Stimulated activated CD4-positive, alpha-beta T cell treated with anti-CD3 and anti-CD28 coated beads, Interleukin-1b, Interleukin-23, amount 100 ng/mL, for 1 hour (primary cell): ENCODE measurements at places on chromosomes 3 and 15.

GRCh38 chr3:133301731-133302130 lies 98.1 kb upstream of the BFSP2 start:
- no peak for DNase-seq

DNA sequence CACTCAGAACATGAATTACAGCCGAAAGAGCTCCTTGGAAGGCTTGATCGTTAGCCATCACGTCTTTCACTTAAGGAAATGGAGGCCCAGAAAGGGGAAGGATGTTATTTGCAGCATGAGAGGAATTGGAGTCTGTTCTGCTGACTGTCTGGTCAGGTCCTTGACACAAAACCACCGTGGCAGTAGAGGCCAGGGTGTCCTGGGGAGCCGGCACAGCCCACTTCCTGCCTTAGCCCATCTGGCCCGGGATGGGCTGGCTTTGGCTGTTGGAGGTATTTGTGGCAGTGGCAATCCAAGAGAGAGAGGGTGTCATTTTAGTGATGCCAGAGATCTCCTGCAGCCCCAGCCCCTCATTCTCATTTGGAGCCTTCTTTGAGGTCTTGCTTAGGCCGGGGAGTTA lies 37.4 kb downstream of the ST6GAL1 start:
- no peak for DNase-seq

DNA sequence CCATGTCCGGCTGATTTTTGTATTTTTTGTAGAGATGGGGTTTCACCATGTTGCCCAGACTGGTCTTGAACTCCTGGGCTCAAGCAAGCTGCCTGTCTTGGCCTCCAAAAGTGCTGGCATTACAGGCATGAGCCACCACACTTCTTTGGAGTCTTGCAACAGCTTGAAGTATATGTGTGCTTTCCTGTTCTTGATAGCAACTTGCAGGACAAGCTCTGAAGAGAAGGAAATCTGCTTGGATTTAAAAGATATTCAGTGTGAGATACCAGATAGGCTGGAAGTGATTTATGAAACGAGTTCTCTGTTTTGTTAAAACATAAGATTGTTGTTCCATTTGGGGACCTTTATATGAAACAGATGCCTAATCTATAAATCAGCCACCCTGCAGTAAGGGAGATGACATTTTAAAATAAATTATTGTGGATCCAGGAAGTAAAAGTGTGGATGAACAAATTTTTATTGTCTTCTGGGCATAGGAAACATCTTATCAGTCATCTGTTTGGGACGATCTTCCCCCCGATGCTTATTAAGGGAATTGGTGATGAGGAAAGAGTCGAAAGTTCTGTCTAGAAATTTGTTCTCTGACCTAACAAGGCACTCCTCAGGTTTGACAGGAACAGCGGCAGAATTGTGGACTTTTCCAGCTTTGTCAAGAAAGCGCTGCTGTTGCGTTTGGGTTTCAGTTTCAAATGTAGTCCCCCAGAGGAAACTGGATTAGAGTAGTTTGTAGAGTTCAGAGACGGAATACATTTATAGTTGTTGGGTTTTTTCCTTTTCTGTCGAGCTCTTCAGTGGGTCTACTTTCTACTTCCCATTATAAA lies 53.7 kb upstream of the MAGI1 start:
- DNase-seq: no peak

GRCh38 chr15:78077053-78077870 lies at the start of gene TBC1D2B:
TBC1D2B (minus strand) TSS chr15:78077711; CDS start chr15:78077652, 59 bp downstream.
- no peak for DNase-seq

DNA sequence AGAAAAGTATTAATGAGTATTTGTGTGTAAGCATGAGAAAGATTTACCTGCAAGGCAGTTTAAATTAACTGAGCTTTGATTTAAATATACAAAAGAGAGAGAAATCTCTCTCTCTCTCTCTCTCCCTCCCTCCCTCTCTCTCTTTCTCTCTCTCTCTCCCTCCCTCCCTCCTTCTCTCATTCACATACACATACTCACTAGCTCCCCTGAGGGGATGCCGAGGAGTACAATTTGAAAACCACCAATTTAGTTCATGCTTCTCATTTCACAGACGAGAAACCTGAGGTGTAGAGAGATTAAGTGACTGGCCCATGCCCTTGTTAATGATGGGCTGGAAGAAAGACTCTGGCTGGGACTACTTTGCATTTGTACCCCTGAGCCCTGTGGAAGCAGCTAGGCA lies 59.4 kb downstream of the MECOM start:
- DNase-seq: no peak

DNA sequence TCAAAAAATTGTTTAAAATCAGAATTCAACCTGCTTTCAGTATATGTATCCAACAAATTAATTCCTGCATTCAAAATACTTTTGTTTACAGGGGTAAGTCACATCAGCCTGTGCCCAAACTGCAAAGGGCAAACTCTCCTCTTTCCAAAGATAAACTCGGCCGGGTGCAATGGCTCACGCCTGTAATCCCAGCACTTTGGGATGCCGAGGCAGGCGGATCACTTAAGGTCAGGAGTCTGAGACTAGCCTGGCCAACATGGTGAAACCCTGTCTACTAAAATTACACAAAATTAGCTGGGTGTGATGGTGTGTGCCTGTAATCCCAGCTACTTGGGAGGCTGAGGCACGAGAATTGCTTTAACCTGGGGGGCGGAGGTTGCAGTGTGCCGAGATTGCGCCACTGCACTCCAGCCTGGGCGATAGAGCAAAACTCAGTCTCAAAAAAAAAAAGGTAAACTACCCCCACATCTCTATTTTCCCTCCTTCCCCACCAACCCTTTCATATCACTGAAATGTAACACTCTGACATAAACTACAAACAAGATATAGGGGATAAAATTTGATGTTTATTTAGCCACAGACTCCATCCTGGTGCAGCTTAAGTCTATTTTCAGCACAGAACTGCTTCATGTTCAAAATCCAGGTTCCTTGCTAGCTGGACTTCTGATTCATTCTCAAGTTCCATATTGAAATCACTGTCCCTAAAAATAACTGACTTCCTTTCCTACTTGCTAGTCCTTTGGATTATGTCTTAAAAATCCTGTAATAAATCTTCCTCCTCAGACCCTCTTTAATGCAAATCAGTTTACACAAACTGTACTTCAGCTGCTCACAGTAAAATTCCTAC lies 15.4 kb downstream of the UBP1 start:
- no peak for DNase-seq

GRCh38 chr15:76976572-76977270 lies 18.2 kb upstream of the PSTPIP1 start:
- no peak for DNase-seq

GRCh38 chr3:108959017-108959416 lies 5.3 kb upstream of the GUCA1C start:
- no peak for DNase-seq

GRCh38 chr3:143155756-143156155 lies 36.2 kb downstream of the CHST2 start:
- DNase-seq: no peak

- no peak for DNase-seq
These were observed 101.0 kb downstream of the CBLB start for GRCh38 chr3:105767776-105768175.

DNA sequence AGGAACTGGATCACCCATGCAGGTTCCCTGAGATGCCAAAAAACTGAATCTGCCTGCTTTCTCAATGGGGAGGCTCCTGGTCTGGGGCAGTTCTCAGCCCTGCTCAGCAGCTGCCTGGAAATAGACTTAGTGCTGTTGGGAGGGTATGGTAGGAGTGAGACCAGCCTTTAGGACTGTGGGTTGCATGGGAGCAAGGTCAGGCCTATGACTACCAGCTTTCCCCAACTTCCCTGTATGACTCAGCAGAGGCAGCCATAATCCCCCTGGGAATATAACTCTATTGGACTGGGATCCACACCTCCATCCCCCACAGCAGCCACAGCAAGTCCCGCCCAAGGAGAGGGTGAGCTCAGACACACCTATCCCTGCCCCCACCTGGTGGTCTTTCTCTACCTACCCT lies 87.0 kb downstream of the CFAP44 start:
- no peak for DNase-seq

GRCh38 chr3:20480786-20481365 lies 294.9 kb upstream of the SGO1 start:
- no peak for DNase-seq

- DNase-seq: no peak
These were observed 4.0 kb downstream of the FBXL22 start for GRCh38 chr15:63601026-63601703.

- DNase-seq: no peak
These were observed 5.0 kb downstream of the NR2F2 start for GRCh38 chr15:96335411-96336024.

DNA sequence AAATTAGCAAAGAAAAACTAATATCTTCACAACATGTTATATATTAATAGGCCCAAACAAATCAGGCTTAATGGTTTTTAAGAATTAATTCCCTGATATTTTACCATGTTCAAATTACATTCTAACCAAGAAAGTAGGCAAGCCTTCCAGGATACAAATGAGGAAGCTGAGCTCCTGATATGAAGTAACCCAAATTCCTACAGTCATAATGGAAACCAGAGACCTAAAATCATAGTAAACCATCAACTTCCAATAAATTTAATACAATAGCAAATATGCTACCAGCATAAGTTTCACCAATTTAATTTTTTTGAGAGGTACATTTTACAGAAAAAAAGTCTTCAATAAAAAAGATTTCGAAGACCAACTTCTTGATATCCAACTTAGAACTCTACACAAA lies 3.8 kb downstream of the DCBLD2 start:
- no peak for DNase-seq

DNA sequence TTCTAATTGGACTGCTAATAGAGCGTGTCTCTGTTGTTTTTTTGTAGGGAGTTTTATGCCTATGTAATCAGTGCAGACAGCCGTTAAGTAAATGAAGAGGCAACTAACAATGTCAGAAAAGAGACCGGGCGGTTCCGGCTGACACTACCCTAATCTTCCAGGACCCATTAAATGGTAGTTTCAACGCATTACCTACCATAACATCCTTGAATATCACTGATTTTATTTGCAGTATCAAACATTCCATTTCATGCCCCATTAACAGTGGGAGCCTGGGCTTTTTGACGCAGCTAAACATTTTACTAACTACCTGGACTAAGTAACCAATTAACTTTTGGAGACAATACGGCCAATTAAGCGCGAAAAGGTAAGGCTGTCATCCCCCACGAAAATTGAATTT lies 832.9 kb upstream of the NR2F2 start:
- DNase-seq: no peak

DNA sequence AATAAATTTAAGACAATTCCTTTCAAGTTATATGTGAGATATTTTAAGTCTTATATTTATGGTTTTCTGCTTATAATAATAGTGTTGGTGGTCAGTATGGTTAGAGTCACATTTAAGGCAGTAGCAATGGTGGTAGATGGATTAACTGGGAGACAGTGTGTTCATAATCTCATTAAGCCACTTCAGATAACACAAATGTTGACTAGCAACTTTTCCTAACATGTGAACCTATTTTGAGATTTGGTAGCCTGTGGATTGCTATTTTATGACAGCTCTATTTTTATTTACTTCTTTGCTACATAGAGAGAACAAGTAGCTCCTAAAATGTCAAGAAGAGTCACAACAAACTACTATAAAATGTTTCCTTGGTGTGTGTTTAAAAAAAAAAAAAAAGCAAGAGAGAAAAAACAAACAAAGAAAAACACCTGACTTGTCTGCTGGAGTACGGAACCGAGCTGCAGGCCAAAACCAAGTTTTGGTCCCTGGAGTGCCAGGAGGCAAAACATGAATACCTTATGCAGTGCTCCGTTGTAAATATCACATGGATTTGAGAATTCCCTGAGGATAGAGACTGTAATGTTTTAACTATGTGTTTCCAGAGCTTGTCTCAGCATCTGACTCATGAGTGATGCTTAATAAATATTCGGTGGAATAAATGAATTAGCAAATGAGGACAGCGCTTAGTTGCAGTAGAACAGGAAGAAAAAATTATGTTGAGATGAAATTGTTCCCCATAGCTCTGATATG lies 457.1 kb upstream of the ROBO2 start:
- no peak for DNase-seq

GRCh38 chr3:150434234-150434633 lies 26.1 kb downstream of the TSC22D2 start:
- DNase-seq: no peak

DNA sequence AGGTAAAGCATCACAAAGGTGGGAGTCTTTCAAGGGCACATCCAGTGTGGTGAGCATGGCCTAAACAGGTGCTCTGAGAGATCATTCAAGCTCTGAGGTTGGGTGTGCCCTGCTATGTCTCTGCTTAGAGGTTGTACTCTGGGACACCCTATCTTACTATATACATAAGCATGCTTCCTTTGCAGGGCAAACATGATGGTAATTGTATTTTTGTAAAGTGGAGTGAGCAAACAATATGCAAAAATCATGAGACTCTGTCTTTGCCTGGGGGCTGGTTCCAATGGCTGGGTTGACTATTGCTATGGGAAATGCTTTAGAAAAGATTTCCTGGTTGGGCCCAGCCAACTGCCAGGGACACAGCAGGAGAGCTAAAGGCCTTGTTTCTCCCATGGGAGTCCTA lies 315.1 kb upstream of the TLE3 start:
- DNase-seq: no peak

- no peak for DNase-seq
These were observed 157.1 kb upstream of the BCHE start for GRCh38 chr3:165994293-165994692.

GRCh38 chr3:58654466-58654865 lies 12.1 kb downstream of the FAM3D start:
- DNase-seq: no peak

GRCh38 chr3:131702146-131702545 lies 199.4 kb upstream of the MRPL3 start:
- DNase-seq: no peak

GRCh38 chr3:20056725-20057611 lies 16.7 kb downstream of the KAT2B start:
- DNase-seq: no peak

- no peak for DNase-seq
These were observed 7.9 kb upstream of the TNK2 start for GRCh38 chr3:195916291-195916690.
